PC-9 (cell line): ENCODE measurements at places on chromosomes 13 and 19. TPM values are rescaled to one million over a fixed set of nuclear protein-coding genes. Genes with fewer than 3 reads are reported as not detected.

Gene PRR19
- 0.85 and 1.1 TPM in 2 replicates for total RNA-seq

Gene PSG7
- total RNA-seq, result not detected in 2 replicates

Gene CDC34
- 93.3 and 98.2 TPM in 2 replicates for total RNA-seq

Gene QPCTL
- total RNA-seq, result 27.6 and 42.8 TPM in 2 replicates

- H3K36me3 ChIP-seq, result peaks cover 62% of the 10 kb centered on the region
- H3K27ac ChIP-seq, result peak overlapping the region; percentile 36; the same call in 1 of the 2 replicates
- DNase-seq, result no peak
- H3K4me3 ChIP-seq, result no peak overlapping the region
- H3K4me1 ChIP-seq, result peaks cover 44% of the 10 kb centered on the region
- no peaks in the 10 kb centered on the region for H3K27me3 ChIP-seq
Observed at GRCh38 chr19:41868120-41868988, 8.3 kb downstream of the RPS19 start.

GRCh38 chr19:2164020-2164998, 576 bp downstream of the DOT1L start:
- peaks cover 14% of the 10 kb centered on the region for H3K4me1 ChIP-seq

- peaks cover 26% of the 10 kb centered on the region for H3K4me1 ChIP-seq
- H3K36me3 ChIP-seq, result peaks cover 28% of the 10 kb centered on the region
- no peak overlapping the region for H3K4me3 ChIP-seq
- no peak for DNase-seq
Observed at GRCh38 chr13:99071666-99072065, 93.8 kb upstream of the DOCK9 start.

DNA sequence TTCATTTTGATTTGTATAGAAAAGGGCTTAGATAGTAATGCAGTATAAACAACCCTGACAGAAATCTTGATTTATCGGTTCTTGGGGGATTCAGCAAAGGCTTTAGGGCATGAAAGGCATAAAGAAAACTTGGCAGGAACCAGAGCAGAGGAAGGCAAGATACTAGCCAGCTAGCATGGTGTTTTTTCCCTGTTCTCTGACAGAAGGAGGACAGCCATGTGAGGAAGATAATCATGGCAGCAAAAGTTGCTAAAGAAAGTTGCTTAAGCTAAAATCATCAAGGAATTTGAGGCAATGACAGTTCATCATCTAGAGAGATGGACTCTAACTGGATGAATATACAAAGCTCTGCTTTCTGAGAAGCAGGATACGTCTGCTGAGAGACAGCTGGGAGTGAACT, 294.1 kb downstream of the KCNRG start:
- H3K4me3 ChIP-seq, result no peak overlapping the region
- H3K27ac ChIP-seq, result no peak overlapping the region
- H3K4me1 ChIP-seq, result no peaks in the 10 kb centered on the region

DNA sequence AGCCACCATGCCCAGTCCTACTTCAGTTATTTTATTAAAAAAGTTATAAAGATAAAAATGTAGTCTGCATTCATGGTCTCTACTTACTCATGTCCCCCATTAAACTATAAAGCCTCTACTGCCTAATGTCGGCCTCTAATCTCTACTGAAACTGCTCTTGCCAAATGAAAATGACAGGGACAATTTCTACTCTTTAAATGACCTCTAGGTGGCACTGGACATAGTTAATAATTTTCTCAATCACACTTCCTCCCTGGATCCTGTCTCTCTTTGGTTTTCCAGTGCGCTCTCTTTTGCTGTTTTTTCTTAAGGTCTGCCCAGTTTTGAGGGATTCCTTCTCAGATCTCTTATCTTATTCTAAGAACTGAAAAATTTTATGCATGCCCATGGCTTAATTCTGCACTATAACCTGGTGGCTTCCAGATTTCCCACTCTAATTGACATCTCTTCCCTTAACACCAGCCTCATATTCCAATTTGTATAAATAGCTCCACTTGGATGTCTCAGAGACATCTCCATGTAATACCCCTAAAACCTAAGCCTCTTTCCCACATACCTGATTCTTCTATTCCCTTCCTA, 54.3 kb downstream of the MTMR6 start:
- H3K4me3 ChIP-seq, result no peak overlapping the region
- H3K27ac ChIP-seq, result no peak overlapping the region
- H3K36me3 ChIP-seq, result no peaks in the 10 kb centered on the region
- H3K27me3 ChIP-seq, result peaks cover 25% of the 10 kb centered on the region
- H3K4me1 ChIP-seq, result no peaks in the 10 kb centered on the region
- DNase-seq, result no peak

DNA sequence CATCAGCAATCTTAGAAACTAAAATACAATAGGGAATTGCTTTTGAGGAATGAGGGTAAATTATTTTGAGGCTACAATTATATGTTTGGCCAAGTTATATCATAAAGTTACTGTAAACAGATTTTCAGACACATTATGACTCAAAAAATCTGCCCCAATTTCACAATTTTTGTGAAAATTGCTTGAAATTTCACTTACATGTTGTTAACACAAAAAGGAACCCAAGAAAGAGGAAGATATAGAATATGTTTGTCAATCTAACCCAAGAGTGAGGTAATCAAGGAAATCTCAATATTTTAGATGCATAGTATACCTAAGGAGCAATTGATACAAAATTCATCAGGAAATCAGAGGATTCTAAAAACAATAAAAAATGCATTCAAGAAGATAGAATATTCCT, 73.9 kb upstream of the FNDC3A start:
- no peaks in the 10 kb centered on the region for H3K4me1 ChIP-seq
- no peak overlapping the region for H3K4me3 ChIP-seq
- no peak for DNase-seq
- H3K27me3 ChIP-seq, result no peaks in the 10 kb centered on the region

- H3K27me3 ChIP-seq, result no peaks in the 10 kb centered on the region; the same call in 1 of the 2 replicates
- H3K4me1 ChIP-seq, result no peaks in the 10 kb centered on the region
- no peaks in the 10 kb centered on the region for H3K36me3 ChIP-seq
- DNase-seq, result no peak
- H3K4me3 ChIP-seq, result no peak overlapping the region
Observed at GRCh38 chr13:48852911-48853727, 122.6 kb upstream of the FNDC3A start.
